NCI-H526 treated with DMSO at 0.1 percent for 48 hours (cell line): ENCODE measurements at places on chromosomes 3 and 15.

- no peak for DNase-seq
Observed at GRCh38 chr3:100709842-100710260, 557 bp downstream of the TFG start.

DNA sequence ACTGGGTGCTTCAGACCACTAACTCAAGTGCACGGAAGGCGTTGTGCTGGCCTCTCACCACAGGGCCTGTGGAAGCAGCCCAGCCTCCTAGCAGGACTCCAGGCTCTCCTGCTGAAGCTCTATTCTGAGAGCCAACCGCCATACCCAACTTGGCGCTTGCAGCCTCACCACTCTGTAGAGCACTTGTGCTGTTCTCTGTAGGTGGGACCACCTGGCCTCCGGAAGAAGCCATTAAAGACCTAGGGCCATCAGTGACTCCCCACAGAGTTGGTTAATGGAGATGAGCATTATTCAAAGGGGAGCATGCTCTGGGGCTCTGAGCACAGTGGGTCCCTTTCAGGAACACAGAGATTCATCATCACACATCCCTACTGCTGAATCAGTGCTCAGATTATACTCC, 50.9 kb downstream of the C3orf85 start:
- no peak for DNase-seq

GRCh38 chr3:180390313-180390712, 211.7 kb upstream of the TTC14 start:
- no peak for DNase-seq

GRCh38 chr15:79093352-79093935, 2.9 kb upstream of the RASGRF1 start:
- DNase-seq, result no peak

DNA sequence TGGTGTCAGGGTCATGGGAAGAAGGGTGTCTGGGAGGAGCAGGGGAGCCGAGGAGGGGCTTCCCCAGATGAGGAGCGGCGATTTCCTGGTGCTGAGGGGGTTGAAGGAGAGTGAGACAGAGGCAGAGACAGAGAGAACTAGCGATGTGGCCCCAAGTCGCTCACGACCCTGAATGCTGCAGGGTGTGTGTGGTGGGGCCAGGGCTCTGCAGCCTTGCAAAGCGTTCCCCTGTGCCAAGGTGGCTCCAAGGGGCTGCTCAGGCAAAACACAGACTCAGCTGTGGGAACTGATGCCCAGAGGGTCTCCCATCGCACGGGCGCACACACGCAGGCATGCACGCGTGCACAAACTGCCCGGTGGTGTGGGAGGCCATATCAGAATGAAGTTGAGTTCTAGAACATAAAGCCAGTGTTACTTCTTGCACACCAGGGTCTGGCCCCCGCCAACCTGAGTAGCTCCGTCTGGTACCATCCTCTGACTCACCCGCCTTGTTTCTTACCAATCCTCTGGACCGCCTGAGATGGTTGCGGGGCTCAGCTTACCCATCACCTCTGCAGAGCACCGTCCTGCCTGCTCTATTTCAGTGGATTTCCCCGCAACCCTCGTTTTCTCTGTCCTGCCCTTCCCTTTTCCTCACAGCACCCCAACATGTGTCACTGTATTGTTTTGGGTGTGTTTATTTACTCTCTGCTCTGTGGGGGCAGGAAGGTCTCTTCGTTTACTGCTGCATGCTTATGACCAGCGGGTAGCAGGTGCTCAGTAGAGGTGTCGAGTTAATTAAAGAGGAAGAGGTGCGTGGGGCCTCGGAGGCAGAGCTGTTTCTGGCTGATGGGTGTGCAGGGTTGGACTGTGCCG, 4.5 kb downstream of the MELTF start:
- DNase-seq, result no peak

GRCh38 chr15:101131489-101132389, 120.1 kb downstream of the CHSY1 start:
- no peak for DNase-seq

DNA sequence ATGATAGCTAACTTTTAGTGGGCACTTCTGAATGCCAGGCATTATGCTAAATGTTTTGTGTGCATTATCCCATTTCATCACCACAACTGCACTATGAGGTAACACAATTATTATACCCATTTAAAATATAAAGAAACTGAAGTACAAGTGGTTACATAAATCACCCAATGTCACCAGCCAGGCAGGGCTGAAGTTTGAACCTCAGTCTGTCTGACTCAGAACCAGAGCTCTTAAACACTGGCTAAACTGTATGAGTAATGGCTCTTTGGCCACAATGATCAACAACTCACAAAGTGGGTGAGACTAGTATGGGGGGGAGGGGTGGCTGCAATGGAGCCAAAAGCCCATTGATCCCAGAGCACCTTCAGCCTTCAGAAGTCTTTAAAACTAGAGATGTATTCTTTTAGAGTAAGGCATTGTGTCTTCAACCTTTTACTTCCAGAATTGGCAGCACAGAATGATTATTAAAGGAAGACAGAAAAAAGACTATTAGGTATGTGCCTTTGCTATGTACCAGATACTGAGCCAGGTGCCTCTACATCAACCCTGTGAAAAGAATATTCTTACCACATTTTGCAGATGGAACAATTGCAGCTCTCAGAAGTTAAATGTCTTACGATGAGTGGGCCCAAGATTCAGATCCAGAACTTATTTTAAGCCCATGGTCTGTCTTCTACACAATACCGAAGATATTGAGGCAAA, 166.9 kb downstream of the UACA start:
- DNase-seq, result no peak

DNA sequence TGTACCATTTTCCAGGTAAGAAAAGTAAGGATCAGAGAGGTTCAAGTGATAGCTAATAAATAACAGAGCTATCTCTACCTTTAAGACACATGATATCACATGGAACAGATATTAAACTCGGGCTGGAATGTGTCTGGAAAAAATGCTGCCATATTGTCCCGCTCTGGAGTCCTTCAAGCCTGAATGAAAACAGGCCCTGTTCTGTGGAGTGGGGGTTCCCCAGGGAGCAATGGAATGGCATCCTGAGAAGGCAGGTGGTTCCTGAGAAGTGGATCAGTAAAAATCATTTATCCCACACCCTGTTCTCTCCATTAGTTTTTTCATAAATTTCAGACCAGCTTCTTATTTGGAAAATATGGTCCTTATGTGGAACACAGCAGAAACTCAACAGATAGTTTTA, 57.3 kb upstream of the PRTG start:
- DNase-seq, result no peak

GRCh38 chr3:108806316-108806715, 16.3 kb upstream of the TRAT1 start:
- no peak for DNase-seq

- peak; percentile 13 for DNase-seq
Observed at GRCh38 chr15:57090496-57090859, 172.0 kb downstream of the TCF12 start.

GRCh38 chr3:44223299-44223698, 18.4 kb upstream of the TOPAZ1 start:
- DNase-seq, result no peak

- peak; percentile 61 for DNase-seq
Observed at GRCh38 chr3:10977892-10978510, 14.5 kb upstream of the SLC6A1 start.

- DNase-seq, result no peak
Observed at GRCh38 chr15:77355321-77355720, 64.6 kb downstream of the PEAK1 start.

GRCh38 chr15:69467636-69468035, 15.0 kb downstream of the RPLP1 start:
- DNase-seq, result no peak

- DNase-seq, result no peak
Observed at GRCh38 chr3:25787689-25788088, 2.2 kb upstream of the OXSM start.

GRCh38 chr3:78666470-78666800, 1101.4 kb downstream of the ROBO1 start:
- no peak for DNase-seq

- DNase-seq, result no peak
Observed at GRCh38 chr3:71565976-71566375, 17.6 kb downstream of the FOXP1 start.

DNA sequence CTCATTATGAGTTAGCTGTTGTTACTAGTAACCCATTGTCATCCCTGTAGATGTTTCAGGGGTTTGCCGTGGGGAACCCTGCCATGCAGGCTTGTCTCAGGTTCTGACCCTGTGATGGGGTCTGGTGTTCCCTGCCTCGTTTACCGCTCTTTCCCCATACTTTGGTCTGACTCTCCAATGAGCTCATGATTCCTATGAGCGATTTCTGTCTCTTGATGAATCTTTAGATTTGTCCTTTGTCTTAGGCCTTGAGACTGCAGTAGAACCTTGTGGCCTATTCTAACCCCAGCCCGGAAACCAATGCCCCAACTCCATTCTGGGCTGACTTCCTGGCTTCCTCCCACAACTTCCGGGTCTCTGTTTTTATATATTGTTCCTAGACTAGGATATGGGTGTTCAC, 11.3 kb upstream of the IQGAP1 start:
- DNase-seq, result no peak

GRCh38 chr15:52019394-52020220, 588 bp downstream of the MAPK6 start:
- peak; percentile 67 for DNase-seq

- no peak for DNase-seq
Observed at GRCh38 chr15:80609512-80609946, 85.6 kb upstream of the ABHD17C start.

GRCh38 chr15:57890878-57891277, 174.6 kb downstream of the ALDH1A2 start:
- no peak for DNase-seq

DNA sequence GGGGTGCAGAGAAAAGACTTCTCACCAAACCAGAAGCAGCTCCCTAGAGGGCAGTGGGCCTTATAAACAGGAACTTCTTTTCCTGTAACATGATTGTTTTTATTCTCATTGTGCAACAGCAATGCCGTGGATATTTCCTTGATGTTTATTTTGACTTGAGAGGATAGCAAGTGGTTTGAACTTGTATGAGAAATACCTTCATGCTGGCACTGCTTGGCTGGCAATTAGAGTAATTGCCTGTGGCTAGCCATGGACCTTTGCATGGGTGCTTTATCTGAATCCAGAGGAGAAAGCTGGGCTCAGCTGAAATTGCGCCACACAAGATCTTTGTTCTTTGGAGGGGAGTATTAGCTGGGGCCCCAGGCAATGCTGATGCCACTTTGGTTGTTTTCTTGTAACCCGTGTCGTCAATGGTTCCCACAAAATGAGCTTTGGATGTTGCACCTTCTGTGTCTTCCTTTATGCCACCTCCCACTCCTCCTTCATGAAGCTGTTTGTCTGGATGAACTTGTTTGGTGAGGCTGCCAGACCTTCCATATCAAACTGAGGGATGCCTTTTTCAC, 37.9 kb downstream of the CMTM8 start:
- no peak for DNase-seq

DNA sequence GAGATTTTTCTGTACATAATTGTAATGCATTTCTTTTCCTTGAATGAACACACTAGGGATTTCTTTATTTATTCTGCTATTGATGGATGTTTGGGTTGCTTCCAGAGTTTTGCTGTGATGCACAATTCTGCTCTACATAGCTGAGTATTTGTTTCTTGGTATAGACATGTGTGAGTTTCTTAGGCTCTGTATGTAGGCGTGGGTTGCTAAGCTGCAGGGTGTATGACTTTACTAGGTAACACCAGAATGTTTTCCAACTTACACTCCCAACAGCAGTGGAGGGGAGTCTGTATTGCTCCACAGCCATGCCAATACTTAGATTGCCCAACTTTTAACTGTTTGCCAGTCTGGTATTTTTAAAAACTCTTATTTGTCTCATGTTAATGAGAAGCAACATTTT, 155.5 kb upstream of the TNIK start:
- DNase-seq, result no peak

- DNase-seq, result no peak
Observed at GRCh38 chr3:25855266-25855784, 65.4 kb downstream of the OXSM start.

- DNase-seq, result no peak
Observed at GRCh38 chr3:58586776-58587192, 9.6 kb upstream of the FAM107A start.

DNA sequence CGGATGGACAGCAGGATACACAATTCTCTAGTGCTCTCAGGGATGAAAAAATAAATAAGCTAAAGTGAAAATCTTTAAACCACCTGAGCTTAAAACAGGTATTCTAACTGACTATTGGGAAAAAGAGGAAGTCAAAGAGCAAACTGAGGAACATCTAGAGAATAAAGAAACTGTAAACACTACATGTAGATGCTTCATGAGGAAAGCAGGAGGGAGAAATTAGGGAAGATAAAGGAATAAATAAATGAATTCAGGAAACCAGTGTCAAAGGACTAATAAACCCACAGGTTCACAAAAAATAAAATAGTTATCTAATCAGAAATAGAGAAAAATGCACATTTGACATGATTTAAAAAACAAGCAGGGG, 525 bp upstream of the MCCC1 start:
- DNase-seq, result no peak

- DNase-seq, result no peak
Observed at GRCh38 chr3:48278884-48279559, 38.1 kb downstream of the ZNF589 start.

- DNase-seq, result peak; percentile 54
Observed at GRCh38 chr3:141050576-141051442, at the start of gene SPSB4. TSS of gene SPSB4 (plus strand) at chr3:141051347. CDS start at chr3:141066105, 14,758 bp downstream.

GRCh38 chr3:4949659-4950058, 29.6 kb upstream of the BHLHE40 start:
- DNase-seq, result no peak

DNA sequence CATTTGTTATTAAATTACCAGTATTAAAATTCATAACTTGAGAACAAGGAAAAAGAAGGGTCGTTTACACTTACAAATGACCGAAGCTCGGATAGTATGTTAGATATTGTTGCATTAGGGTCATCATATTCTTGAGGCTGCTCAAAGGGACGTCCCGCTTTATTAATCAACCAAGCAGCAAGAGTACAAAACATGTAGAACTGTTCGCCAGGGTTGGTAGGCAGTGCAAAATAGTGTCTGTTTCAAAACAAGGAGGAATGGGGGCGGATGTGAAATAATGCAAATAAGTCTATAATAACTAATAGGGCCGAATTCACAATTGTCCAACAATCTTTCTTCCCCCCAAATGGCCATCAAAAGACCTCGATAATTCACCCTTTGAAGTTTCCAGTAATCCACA, 2.9 kb downstream of the IFT57 start:
- DNase-seq, result no peak

GRCh38 chr3:181326637-181327223, 337.2 kb upstream of the DNAJC19 start:
- peak; percentile 9 for DNase-seq

- DNase-seq, result no peak
Observed at GRCh38 chr3:194880940-194881925, 195.6 kb downstream of the FAM43A start.

DNA sequence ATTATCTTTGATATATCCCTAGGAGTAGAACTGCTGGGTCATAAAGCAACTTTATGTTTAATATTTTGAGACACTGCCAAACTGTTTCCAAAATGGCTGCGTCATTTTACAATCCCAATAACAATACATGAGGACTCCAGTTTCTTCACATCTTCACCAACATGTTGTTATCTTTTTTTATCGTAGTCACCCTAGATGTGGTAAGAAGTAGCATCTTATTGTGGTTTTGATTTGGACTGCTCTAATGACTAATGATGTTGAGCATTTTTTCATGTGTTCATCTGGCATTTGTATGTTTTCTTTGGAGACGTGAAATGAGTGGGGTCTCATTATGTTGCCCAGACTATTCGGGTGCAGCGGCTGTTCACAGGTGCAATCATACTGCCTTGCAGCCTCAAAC, 83.8 kb downstream of the MAP4 start:
- DNase-seq, result no peak

- DNase-seq, result no peak
Observed at GRCh38 chr3:17643691-17644090, 98.7 kb downstream of the TBC1D5 start.

GRCh38 chr3:187568171-187568570, 102.0 kb downstream of the SST start:
- DNase-seq, result no peak

GRCh38 chr15:29631076-29632070, 190.9 kb downstream of the TJP1 start:
- DNase-seq, result no peak
